NCI-H1417 (cell line): ENCODE measurements at places on chromosomes 3 and 15.

- DNase-seq, result no peak
These were observed 552.3 kb downstream of the NTRK3 start for GRCh38 chr15:87704276-87704675.

- peak; percentile 77 for DNase-seq
These were observed 2.8 kb upstream of the BCL6 start for GRCh38 chr3:187748050-187748481.

DNA sequence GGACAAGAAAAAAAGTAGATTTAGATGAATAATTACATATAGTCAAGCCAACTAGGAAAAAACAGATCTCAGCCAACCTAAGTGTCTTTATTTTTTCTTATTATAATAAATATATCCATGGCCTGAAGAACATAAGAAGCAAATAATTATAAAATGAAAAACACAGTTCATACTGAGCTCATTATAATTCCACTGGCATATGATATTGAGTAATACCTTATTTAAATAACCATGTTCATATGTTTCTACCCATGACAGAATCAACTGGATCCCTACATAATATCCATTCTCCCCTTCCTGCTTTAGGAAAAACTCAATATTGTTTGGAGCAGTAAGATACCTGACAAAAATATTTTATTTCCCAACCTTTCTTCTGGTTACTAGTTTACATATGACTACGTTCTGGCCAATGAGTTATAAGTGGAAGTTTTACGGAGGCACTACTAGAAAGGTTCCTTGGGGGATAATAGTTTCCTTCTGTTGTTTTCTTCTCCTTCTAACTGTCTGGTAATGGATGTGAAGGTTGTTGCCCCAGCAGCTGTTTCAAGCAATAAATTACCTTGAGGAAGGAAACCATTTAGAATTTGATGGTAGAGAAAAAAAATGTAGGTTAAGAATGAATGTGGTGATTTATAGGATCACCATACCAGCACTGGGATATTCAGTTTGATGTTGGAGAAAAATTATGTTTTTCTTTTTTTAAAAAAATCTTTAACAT lies 184.1 kb upstream of the MBNL1 start:
- DNase-seq, result peak; percentile 6

DNA sequence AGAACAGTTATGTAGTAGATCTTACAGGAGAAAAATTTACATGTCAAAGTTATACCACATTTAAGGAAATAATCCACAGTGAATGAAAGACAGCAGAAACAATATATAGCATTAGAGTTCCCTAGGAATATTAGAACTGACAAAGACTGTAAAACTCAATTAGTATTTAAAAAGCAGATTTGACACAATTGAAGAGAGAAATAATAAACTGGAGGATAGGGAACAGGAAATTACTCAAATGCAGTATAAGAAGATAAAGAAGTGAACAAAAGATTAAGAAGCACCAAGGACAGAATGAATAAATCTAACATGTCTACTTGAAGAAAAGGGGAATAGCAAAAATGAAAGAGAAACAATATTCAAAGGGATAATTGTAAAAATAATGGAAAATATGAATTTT lies 132.6 kb upstream of the CHRNA7 start:
- DNase-seq, result no peak

- DNase-seq, result no peak
These were observed 12.5 kb downstream of the TRA2B start for GRCh38 chr3:185925353-185925752.

DNA sequence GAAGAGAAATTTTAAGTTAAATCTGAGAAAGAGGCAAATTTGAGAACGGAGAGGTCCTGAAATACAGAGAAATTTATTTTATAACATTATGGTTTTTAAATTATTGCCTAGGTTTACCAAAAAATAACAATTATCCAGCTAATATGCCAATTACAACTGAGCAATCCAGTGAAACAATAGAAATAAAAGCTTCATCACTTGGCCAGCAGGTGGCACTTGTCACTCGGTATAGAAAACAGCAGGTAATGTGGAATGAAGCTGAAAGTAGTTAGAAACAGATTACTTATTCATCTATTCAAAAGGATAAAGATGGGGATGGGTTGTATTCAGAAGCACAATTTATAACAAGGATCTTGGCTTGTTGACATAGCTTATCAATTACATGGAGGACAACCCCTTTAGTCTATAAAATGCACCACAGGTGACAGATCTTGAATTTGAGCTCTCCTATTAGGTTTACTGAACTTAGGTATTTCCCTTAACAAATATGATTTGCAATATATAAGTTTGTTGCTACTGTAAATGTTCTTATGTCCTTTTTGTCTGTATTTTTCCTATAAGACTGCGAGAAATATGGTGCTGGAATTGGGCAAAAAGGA lies 70.1 kb upstream of the GUCA1C start:
- DNase-seq, result peak; percentile 32
